ENCODE measurements at places on chromosomes 4 and X.
A peak's percentile ranks its signal among the peaks of the same experiment; 100 is the strongest.

GRCh38 chr4:4358093-4358854 is 28.6 kb upstream of the NSG1 start:
- DNase-seq = no peak

GRCh38 chr4:8909548-8909947 is 37.9 kb upstream of the HMX1 start:
- no peak for DNase-seq

- no peak for DNase-seq
Observed at GRCh38 chr4:132065940-132066495, 1083.1 kb upstream of the PCDH10 start.

- no peak for DNase-seq
Observed at GRCh38 chr4:20764366-20764992, 64.2 kb downstream of the PACRGL start.

GRCh38 chrX:109934935-109935334 is 68.0 kb upstream of the TMEM164 start:
- DNase-seq = no peak

DNA sequence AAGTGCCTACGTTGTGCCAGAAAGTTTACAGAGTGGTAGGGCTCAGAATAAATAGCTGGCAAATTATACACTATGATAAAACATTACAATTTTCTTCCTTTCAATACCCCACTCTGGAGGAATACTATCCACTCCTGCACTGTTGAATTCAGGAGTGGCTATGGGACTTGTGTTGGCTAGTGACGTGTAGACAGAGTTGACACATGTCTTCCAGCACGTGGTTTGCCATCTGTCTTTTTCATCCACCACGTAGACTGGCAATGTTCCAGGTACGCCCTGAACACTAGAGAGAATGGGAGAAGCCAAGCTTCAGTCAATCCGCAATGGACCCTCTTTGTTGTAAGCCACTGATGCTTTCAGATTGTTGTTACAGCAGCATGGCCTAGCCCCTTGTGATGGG is 168.8 kb upstream of the RBPJ start:
- no peak for DNase-seq

- DNase-seq = no peak
Observed at GRCh38 chrX:53374222-53374820, 48.1 kb downstream of the SMC1A start.

- no peak for DNase-seq
Observed at GRCh38 chr4:3285558-3286334, 7.1 kb upstream of the RGS12 start.

GRCh38 chr4:38716256-38716655 is 52.3 kb downstream of the KLF3 start:
- DNase-seq = no peak

DNA sequence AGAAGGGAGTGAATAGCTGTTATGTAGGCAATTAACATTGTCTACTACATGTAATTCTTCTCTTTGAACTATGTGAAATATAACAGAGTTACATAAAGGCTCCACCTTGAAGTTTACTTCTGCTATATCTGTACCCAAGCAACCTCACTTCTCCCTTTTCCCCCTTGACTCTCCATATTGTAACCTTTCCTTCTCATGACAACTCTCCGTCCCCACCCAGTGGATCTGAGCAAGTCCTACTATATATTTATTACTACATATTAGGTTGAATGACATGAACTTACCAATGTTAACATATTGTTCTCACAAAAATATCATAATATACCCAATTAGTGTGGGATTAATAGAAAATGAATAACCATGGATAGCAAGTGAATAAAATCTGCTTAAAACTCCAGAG is 93.2 kb upstream of the ATP8A1 start:
- DNase-seq = no peak

DNA sequence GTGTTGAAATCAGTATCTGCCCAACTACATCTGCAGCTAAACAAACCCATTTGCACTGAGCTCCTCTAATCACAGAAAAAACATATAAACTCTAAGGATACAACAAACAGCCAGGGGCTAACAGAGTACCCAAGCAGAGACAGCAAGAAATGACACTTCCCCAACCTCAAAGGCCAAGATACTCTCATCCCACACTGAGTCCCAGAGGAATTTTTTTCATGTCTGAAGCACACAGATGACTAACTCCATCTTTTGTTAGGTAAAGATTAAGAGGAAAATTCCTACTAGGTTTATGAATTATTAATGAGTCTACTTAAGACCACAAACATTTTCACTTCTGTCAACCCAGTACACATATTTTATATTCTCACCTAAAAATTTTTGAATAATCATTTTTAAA is 31.6 kb downstream of the SEPSECS start:
- DNase-seq = no peak

DNA sequence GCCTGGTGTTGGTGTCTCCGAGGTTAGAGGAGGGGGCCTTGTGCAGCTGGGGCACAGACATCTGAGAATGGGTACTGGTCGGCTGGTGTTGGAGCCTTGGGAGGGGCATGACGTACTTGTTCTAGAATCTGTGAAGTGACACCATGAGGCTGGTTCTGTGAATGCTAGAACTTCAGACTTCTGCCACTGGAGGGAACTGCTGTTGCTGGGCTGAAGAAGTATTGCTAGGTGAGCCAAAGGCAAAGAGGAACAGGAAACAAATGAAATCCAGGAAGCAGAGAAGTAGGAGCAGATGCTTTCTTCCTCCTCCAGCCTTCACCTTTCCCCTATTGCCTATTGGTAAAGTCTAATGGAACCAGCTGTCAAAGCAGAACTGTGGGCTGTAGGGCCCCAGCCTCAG is 120.9 kb upstream of the DDIT4L start:
- DNase-seq = peak; percentile 9

DNA sequence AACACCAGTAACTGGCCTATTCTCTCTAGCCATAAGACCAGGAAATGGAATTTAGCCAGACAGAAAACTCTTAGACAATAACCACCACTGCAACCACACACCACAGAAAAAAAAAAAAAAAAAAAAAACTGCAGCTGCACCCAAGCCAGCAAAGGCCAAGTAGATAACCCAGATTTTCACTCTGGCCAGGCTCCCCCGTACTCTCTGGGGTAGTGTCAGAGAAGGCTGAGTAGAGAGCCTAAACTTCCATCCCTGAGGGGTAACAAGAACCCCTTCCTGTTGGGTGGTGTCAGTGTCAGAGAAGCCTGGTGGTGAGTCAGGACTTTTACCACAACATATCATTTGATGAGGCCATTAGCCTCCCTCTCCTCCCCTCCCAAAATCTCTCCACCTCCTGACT is 5.6 kb upstream of the DLG3 start:
- DNase-seq = no peak

- DNase-seq = peak; percentile 52
Observed at GRCh38 chr4:54440394-54441136, 211.5 kb downstream of the PDGFRA start.

GRCh38 chr4:168076989-168077725 is 15.2 kb upstream of the ANXA10 start:
- DNase-seq = peak; percentile 55

DNA sequence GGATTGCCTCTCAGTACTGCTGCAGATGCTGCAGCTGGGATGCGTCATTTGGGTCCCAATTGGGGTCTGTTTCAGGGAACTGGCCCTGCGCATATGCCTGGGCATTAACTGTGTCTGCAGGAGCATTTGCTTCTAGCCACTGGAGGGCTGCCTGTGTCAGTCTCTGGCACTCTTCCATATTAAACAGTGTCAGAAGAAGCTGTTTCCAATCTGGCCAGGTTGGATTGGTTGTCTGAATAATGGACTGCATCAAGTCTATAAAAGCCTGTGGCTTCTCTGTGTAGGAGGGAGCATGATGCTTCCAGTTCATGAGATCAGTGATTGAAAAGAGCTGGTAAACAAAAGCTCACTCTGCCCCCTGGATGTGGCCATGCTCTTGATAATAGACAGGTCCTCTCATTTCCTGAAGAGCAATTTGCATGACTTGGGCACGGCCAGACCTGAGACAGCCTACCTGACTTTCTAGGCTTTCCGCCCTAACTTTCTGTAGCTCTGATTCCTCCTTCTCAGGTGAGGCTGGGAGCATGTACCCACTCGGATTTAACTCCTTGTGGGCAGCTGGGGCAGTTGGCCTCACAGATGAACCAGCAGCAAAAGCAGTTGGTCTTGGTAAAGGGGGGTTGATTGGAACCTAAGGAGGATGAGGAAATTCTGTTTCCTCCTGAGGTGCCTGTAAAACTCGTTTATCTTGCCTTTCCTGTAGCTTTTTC is 29.2 kb downstream of the SULT1E1 start:
- DNase-seq = no peak

DNA sequence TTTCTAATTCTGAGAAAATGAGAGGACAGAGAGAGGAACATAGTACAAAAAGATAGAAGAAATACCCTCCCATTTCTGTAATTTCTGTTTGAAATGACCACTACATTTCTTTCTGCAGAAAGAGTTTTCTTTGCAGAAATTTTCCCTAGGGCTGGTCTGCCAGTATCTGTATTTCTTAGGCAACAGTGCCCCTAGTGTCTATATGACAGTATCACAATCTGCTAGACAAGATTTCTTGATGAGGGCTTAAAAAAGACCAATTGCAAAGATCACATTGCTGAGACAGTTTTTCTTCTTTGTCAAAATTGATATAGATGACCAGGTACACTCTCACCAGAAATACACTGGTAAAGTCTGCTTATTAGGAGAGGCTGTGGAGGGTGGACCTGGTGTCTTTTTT is 81.0 kb upstream of the ZDHHC15 start:
- DNase-seq = peak; percentile 46

- DNase-seq = peak; percentile 94
Observed at GRCh38 chr4:1792832-1793495, at the start of gene FGFR3. TSS of gene FGFR3 (plus strand) at chr4:1793293. CDS start at chr4:1793935, 642 bp downstream.

GRCh38 chr4:182562350-182562749 is 319.1 kb downstream of the TENM3 start:
- no peak for DNase-seq

DNA sequence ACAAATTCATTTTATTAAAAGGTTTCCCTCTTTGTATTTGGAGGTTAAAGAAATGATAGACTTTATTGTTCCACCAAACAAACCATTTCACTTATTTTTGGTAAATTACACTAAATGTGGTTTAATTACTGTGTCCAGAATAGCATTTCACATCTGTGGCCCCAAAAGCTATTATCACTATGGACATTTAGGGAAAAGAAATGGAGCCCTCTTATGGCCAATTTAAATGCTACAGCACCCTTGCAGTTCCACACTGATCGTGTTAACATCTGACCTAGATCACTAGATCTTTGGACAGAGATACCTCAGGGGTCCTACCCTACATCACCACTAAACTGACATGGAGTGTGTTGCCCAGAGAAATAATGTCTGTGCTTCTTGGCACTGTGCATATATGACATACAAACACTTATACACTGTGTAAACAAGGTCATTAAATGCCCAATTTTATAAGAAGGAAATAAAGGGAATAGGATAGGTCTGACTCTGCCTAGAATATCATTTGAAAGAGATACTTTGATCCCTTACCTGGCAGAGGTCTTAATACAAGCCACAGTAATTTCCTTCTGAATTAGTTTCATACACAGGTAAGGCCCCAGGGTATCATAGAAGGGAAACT is 163.9 kb downstream of the KDR start:
- DNase-seq = peak; percentile 34

DNA sequence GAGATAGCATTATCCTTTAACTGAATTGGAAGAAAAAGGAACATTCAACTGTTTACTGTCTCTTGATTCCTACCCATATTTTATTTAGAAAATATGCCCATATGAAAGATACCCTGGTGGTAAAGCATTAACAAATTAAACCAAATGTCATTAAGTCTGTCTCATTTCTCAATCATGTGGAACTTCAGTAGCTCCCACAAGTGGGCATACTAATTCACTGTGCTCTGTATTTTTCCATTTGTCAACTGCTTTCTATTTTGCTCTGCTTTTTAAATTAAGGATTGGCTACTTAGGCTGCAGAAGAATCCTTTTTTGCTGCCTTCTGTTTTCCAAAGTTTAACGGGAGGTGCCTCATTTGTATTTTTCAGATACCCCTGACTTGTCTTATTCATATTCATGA is 77.2 kb downstream of the DDIT4L start:
- DNase-seq = no peak

DNA sequence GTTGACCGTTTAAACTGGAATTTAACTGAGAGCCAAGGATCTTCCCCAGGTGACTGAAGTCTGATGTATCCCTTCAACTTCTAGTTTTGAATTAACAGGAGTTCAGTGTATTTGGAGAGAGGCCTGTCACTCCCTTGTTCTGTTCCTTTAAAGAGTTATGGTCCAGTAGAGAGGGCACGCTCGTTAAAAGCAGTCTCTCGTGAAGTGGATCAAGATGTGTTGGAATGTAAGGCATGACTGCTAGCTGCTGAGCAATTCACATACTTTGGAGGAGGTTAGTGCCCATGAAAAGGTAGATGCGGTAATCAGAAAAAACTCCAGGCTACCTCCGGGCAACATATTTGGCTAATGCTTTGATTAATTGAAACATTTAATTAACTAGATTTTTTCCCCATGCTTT is 65.7 kb downstream of the SHROOM2 start:
- DNase-seq = no peak

GRCh38 chrX:93585661-93586060 is 87.7 kb downstream of the NAP1L3 start:
- DNase-seq = no peak

GRCh38 chrX:21354725-21355124 is 19.5 kb upstream of the CNKSR2 start:
- no peak for DNase-seq

- no peak for DNase-seq
Observed at GRCh38 chrX:44227991-44228390, 115.5 kb downstream of the EFHC2 start.

DNA sequence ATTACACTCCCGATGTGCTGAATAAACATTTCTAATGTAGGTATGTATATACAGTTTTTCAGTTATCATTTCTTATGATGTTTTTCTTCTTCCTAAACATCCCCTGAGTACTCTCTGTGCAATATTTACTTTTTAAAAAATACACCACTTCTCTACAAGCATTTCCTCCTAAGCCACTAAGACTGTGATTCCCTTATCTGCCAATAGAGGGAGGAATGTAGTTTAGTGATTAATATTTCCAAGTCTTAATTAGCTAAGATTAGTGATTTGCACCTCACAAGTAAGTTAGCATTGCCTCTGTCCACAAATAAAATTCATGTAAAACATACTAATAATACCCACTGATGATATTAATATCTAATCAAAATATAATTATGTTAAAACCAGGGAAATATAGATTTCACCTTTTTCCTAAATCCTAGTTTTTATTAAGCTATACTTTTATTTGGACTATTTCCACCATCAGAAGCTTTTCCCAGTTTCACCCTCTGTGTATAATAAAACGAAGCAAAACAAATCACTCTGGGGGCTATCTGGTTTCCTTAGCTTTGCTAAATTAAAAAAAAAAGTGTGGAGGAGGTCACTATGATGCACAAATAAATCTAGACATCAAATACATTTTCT is 909.1 kb downstream of the FAT4 start:
- DNase-seq = no peak

GRCh38 chr4:167688660-167689142 is 403.6 kb upstream of the ANXA10 start:
- DNase-seq = peak; percentile 5

- no peak for DNase-seq
Observed at GRCh38 chrX:48532161-48532560, 7.4 kb upstream of the TBC1D25 start.

- DNase-seq = no peak
Observed at GRCh38 chrX:24862343-24862742, 153.4 kb downstream of the ARX start.

GRCh38 chr4:155569960-155570515 is 96.6 kb upstream of the GUCY1A1 start:
- DNase-seq = no peak

All from HEK293T (cell line).